Effector CD4-positive, alpha-beta T cell (primary cell): ENCODE measurements at places on chromosomes 12 and 14.

GRCh38 chr14:65854215-65854614, 441.7 kb downstream of the FUT8 start:
- DNase-seq, result no peak

GRCh38 chr14:75445236-75445635, 17.4 kb downstream of the JDP2 start:
- no peak for DNase-seq

DNA sequence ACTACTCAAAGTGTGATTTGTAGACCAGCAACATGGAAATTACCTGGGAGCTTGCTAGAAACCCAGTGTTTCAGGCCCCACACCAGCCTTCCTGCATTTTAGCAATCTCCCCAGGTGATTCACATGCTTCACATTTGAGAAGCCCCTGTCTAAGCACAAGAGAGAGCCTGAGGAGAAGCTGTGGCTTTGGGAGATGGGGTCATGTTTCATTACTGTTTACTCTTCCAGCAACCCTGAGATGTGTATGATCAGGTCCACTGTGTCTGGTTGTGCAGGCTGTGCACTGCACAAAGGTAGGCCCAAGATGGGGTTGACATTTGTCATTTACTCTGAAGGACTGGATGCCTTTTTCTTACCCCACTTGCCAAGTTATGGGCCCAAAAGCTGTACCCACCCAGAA, 190.1 kb downstream of the SLC41A2 start:
- DNase-seq, result no peak

DNA sequence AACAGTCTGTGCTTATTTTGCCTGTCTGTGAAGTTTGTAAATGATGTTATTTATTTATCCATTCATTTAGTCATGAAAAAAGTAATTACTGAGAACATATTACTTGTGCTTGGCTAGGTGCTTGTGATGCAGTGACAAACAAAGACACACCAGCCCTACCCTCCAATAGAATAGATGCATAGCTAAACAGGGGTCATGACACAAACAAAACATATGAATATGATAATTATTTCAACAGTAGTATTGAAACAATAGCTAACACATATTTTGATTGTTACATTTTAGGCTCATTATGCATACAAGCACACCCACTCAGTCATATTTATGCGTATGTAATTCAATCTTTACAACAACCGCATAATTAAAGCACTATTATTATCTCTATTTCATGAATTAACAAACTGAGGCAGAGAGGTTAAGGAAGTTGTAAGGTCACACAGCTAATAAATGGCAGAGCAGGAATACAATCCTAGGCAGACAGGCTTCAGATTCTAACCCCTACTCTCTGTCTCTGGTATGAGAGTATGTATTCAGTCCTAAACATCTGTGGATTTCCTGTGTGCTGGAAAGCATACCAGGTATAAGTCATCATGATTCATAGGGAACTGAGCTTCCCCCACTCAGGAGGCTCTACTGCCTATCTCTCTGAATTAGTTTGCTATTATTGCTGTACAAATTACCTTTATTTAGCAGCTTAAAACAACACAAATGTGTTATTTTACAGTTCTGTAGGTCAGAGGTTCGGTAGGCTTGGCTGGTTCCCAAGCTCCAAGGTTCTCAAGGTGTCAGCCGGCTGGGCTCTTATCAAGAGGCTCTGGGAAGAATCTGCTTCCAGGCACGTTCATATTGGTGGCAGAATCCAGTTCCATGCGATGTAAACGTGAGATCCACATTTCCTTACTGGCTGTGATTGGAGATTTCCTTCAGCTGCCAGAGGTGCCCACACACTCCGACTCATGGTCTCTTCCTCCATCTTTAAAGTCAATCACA, 509.4 kb downstream of the GALC start:
- no peak for DNase-seq

GRCh38 chr14:77125281-77125801, 16.2 kb downstream of the ZDHHC22 start:
- no peak for DNase-seq

GRCh38 chr12:108980831-108981618, 39.8 kb downstream of the SVOP start:
- no peak for DNase-seq

DNA sequence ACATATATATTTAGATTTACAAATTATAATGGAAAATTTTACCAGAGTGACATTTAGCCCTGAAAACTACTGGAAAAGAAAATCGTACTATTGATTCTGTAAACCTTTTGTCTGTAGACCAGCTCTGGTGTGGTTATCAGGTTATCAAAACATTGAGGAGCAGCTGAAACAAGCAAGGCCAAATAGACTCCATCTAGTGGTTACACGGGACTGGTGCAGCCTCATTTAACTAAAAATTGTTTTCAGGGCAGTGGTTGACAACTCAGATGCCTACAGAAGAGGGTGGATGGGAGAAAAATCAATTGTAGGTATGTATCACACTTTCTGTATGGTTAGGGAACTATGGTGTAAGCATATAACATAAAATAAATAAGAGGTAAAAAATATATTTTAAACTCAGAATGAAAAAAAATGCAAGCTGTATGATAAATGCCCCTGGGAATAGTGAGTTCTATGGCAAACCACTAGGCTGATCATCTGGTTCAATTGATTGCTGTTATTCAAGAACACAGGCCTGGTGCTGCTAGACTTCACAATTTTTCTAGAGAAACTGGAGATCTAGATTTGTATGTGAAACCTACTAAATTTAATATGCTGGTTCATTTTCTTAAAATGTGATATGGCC, 51.2 kb downstream of the ACSS3 start:
- no peak for DNase-seq

DNA sequence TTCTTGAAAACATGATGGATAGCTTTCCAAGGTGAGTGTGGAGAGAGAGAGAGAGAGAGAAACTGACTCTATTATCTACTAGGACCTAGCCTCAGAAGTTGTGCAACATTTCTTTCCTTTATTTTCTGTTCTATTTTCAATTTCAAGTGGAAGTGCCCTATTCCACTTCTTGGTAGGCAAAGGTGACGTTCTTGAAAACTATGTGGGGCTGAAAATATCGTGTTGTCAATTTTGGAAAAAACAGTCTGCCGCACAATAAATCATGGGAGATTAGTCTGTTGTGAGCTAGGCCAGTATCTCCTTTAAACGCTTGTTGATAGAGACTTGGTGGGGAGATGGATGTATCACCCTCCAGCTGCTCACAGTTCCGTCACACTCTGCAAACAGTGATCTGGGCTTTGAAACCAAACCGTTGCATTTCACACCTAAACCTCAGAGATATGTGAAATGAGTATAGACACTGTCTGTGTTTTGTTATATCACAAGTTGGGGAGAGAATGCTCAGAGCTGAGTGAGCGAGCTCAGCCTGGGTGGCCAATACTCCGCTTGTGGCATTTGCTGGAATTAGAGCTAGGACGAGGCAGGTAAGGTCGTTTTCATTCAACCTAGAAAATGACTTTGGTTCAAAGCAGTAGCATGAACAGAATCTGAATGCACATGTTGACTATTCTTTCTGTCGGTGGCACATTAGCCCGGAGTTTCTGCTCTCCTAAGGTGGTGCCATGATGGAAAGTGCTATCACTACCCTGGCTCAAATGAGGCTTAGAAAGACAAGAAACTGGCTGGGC, 75.1 kb upstream of the ST8SIA1 start:
- DNase-seq, result peak; percentile 37
